ENCODE measurements at places on chromosomes 7 and 10.

DNA sequence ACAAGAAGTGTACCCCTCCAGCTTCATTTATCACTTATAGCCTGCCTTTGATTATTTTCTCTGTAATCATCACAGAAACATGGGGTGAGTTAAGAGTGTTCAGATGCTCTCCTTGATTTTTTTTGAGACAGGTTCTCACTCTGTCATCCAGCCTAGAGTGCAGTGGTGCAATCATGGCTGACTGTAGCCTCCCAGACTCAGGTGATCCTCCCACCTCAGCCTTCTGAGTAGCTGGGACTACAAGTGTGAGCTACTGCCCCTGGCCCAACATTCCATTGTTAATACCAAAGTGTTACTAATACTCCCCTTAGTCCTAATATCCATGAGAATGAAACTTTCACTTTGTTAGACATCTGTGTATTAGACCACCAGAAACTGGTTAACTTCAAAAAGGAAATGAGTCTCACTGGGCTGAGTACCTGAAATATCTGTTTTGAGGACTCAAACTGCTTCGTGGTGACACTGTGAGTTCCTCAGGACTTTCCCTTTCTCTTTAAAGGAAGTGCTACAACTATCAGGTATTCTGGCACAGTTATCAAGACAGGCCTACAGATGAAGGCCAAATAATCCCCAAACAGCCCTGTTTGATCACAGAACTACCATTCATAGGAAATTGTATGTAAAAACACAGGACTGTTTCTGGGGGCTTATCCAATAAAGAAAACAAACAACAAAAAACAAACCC, 20.5 kb upstream of the CFAP70 start:
- no peak for DNase-seq

GRCh38 chr10:35356725-35357092, 20.4 kb downstream of the CCNY start:
- DNase-seq: no peak

GRCh38 chr10:46539596-46540411, 16.7 kb downstream of the GPRIN2 start:
- no peak for DNase-seq

GRCh38 chr10:132036153-132036886, 29.4 kb upstream of the JAKMIP3 start:
- DNase-seq: peak; percentile 62

GRCh38 chr7:20911081-20911480, 124.4 kb upstream of the SP8 start:
- no peak for DNase-seq

GRCh38 chr7:33645104-33645503, 260.2 kb upstream of the BMPER start:
- no peak for DNase-seq

DNA sequence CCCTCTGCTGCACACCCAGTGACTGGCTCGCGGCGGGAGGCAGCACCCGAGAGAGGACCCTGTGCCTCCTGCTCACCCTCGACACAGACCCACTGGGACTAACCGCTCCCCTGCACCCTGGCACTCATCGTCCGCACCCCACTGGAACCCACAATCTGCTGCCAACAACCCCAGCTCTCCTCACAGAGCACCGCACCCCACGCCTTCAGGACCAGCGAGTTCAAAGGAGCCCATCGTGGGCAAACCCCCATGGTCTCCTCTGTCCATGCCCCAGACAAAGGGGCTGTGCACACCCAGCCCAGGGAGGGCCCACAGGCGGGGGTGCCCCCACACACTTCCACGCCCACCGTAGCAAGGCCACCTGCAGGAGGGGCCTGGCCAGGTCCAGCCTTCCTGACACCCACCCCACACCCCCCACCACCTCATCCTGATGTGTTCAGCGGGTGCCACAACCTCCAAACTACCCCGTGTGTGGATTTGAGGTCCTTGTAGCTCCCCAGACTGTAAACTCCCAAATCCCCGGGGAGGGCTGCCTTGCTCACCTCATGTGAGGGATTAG, 14.0 kb downstream of the RASGEF1A start:
- no peak for DNase-seq

DNA sequence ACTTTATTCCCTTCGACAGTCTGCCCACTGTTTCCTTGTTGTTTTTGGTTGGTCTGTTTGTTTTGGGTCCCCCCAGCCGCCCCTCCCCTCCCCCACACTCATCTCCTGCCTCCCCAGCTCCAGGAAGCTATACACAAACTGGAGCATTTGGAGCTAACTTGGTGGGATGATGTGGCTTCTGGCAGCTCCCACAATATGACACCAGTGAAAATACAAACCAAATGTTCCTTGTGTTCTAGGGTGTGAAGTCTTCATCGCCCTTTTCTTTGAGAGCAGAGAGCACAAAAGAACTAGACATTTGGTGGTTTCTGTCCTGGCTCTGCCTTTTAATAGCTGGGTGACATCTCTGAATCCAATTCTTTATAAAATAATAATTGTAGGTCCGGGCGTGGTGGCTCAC, 33.8 kb downstream of the CREB5 start:
- DNase-seq: no peak

DNA sequence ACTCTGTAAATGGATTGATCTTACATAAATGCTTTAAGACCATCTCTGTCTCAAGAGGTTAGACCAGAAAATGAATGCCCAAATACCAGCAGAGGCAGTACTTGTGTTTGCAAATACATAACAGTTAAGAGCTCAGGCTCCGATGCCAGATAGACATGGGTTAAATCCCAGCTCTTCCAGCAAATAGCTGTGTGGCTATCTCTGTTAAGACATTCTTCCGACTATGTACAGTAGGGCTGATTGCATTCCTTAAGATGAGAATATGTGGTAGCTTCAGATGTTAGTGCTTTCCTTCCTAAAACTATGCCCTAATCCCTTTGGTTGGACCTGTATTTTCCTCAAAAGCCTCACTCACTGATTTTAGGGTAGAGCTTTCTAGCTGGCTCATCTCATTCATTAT, 2.2 kb downstream of the IDE start:
- DNase-seq: no peak

DNA sequence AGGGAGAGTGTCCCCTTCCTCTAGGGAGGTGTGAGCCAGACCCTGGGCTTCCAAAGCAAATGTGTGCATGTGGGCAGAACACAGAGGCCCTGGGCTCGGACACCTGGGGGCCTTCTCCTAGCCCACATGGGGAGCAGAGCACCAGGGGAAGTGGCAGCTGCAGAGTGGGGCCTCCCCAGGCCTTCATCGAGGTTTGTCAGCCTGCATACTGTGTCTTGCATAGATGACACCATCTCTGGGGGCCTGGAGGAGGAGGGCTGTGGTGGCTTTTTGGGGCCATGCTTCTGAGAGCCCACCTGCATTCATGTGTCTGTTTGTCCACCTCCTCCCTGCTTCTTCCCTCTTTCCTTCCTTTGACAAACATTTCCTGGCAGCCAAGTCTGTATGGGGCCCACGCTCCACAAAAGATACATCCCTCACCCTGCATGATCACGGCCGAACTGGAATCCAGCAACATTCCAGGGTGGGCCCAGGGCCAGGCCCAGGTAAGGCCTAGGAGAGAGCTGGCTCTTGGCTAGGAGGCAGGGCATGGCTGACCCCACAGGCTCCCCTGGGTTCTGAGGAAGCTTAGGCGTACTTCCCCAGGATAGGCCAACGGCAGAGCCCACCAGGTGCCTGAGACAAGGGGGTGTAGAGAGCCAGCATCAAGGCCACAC, 79.2 kb downstream of the ZMIZ1 start:
- no peak for DNase-seq

DNA sequence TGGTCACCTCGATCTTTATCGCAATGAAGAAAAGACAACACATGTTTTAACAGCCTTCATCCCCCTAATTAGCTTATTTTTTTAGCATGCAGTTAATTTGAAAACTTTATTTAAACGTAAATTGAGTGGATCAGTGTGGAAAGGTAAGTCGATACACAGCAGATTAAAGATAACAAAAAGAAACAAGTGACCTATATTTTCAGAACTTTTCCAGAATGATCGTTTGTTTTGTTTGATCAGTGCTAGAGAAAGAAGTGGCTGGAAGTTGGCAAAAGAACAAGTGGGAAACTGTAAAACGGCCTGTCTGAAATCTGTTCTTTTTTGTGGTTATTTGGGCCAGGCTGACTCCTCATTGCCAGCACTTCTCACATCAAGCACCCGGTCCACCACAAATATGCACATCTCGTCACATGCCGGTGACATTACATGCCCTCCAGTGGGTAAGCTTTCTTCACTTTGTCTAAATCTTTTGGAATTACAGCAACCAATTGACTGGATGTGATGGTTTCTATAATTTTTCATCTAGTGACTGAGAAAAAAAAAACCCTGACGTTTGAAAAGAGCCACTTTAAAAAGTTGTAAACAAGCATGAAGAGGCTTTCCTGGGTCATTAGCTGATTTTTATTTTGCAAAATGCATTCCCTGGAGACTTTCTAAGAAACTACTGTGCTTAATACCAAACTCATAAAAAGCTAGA, 33.2 kb downstream of the C7orf33 start:
- DNase-seq: no peak

- no peak for DNase-seq
Measured at GRCh38 chr7:100485471-100485876, 1.7 kb downstream of the NYAP1 start.

GRCh38 chr10:59865101-59865500, 41.3 kb downstream of the CCDC6 start:
- no peak for DNase-seq

- DNase-seq: no peak
Measured at GRCh38 chr7:29139191-29139590, 7.1 kb downstream of the CPVL start.

DNA sequence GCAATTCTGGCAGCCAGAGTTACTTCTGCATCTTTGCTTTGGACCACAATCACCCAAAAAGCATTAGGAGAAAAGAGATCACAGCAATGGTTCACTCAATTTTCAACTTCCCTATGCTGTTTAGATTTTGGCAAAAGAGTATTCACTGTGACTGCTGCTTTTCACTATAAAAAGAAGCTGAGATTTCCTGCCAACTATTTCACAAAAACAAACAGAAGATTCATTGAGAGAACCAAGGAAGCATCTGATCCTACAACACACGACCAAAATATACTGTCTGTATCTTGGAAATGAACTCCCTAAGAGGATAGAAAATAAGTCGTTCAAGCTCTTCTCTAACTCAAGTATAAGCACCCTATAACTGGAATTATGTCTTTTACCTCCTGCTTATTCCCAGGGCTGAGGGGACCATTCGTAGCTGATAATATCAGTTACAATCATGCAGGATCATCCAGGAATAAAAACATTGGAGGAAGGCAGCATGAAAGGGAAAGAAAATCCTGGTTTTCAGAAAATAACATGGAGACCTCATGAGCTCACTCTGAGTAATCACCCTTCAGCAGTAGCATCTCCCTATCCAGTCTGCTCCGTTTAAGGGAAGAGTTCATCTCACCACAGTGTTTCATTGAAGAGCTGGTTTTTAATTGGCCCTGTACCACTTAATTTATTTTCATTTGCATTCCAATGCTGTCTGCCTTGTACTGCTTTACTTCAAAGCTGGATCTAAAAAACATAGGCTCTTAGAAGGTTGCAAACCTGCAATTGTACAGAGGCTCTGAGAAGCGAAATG, 256.2 kb downstream of the PAXIP1 start:
- DNase-seq: no peak

DNA sequence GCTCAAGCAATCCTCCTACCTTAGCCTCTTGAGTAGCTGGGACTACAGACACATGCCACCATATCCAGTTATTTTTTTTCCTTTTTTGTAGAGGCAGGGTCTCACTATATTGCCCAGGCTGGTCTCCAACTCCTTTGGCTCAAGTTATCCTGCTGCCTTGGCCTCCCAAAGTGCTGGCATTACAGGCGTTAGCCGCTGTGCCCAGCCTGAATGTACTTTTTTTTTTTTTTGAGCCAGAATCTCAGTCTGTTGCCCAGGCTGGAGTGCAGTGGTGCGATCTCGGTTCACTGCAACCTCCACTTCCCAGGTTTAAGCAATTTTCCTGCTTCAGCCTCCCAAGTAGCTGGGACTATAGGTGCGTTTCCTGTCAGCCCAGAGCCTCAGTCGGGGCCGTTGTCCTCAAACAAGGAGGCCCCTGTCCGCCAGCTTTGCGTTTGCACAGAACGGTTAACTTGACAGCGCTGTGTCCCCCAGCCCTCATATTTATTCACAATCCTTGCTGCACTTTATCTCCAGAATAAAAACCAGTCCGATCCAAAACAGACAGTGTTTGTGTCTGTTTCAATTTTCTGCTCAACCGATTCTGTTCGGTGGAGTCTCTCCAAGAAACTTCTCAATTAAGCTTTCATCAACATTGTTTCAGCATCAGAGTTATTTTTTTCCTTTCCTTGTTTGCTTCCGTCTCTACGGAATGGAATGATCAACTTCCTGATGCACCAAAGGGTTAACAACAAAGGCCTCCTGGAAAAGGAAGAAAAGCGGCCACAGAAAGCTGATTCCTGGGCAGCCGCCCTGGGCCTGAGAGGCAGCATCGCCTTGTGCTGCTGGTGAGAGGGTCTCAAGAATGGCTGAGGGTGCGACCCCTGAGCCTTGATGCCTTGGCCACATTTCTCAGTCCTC, 64.5 kb downstream of the PDIA4 start:
- DNase-seq: no peak

DNA sequence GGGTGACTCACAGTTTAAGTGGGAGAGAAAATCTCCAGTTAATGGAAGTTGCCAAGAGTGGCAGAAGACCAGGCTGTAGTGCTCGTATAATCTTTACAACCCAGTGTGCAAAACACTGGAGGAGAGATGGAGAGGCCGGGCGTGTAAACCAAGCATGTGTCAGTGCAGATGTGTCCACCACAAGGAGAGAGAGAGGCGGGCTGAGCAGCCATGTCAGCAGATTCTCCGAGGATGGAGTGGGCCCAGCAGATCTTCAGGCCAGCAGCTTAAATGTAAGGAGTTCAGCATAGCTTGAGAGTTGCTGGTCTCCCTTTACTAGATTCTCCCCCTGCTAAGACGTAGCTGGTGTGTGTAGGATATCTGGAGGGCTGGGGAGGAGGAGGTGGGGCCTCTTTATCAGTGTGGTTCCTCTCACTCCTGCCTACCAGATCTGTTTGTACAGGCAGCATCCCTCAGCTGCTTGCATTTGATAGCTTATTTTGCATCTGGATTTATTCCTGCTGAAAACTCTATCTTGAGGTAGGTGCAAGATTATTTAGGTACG, 13.7 kb downstream of the BPGM start:
- no peak for DNase-seq

DNA sequence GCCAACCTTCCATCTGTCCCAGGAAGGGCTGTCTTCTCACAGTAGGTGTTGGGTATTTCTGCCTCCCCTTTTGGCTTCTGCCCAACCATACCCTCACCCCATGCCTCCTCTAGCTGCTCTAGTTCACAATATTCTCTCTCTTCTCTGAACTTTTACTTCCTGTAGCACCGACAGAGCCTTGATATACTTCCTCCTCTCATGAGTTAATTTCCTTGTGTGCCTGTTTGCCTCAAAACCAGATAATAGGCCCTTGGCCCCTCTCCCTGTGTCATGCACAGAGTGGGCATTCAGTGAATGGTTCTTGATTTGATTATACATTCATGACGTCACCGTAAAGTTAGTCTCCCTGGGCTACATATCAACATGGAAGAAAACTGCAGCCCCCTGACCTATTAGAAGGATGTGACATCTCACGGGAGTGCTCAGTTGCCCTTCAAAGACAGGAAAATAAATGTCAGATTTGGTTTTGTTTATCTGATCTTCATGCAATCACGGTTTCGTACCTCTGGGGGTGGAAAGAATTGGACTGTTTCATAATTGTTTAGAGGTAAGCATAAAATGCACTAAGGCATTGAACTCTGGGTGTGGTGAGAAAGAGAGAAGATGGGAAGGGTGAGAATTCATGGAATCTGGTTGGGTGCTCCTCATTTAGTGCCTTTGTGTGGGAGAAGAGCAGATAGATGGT, 127.7 kb downstream of the ITIH5 start:
- DNase-seq: no peak

- peak; percentile 54 for DNase-seq
Measured at GRCh38 chr7:927031-927671, 27.3 kb downstream of the ADAP1 start.

Measured in anterior cingulate cortex (tissue), 58 donors.